BJ (cell line): ENCODE measurements at places on chromosomes 2 and 18.

- DNase-seq, result no peak
Observed at GRCh38 chr2:76391678-76392077, 681.0 kb upstream of the GCFC2 start.

DNA sequence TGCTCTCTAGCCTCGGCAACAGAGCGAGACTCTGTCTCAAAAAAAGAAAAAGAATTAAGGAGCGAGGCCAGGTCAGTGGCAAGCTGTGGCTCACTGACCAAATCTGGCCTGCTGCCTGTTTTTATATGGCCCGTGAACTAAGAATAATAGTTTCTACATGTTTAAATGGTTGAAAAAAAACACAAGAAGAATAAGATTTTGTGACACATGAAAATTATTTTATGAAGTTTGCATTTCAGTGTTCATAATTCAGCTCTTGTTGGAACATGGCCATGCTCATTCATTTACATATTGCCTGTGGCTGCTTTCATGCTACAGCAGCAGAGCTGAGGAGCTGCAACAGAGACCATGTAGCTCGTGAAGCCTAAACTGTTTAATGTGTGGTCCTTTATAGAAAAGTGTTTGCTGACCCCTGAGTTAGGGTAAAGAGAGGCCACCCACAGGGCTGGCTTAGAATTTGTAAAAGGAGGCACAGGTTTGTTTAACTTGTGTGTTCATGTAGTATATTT, 59.5 kb downstream of the MFSD6 start:
- DNase-seq, result no peak

GRCh38 chr18:9941103-9941502, 27.3 kb downstream of the VAPA start:
- DNase-seq, result no peak

DNA sequence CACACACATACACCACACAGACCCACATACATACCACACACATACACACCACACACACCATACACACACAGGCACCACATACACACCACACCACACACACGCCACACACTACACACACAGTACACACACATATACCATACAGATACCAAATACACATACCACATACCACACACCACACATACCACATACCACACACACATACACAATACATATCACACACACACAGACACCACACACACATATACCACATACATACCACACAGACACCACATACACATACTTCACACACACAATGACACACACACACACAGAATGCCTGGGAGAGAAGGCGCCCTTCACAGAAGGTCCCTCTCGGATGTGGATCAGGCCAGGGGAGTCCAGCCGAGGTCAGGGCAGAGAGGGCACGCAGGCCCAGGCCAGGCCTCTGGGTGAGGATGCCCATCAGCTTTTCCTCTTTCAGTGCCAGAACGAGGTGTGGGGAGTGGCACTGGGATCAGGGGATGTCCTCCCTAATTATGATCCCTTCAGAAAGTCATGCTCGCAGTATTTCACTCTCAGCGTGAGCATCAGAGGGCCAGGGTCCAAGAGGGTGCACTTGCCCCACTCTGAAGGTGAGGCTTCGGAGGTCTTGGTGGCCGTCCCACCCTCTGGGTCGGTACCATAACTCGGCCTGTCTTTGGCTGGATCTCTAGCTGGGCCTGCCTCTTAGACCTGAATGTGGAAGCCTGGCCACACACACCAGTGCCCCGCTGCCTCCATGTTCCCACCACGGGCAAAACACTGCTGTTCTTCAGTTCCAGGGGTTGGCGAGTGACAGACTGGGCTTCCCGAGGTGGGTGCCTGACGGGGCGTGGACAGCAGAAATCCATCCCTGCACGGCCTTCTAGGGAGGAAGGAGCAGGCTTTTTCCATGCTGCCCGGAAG, 70.6 kb upstream of the ODC1 start:
- DNase-seq, result no peak

- no peak for DNase-seq
Observed at GRCh38 chr2:191650896-191651773, 26.8 kb upstream of the NABP1 start.

DNA sequence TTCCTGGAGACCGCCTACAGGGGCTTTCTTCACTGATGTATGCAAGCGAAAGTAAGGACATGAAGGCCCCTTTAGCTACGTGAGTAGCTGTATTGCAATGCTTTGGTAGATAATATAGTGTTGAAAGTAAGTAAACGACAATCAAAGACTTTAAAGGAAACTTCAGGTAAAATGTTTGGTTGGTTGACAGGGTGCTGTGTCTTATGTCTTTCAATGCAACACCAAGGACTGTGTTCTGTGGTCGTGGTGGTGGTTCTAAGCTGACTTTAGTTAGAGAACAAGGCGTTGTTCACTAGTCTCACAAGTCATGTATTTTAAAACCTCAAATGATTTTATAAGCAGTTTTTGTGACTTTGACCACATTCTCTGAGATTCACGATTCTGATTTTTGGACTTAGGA, 58.0 kb upstream of the CABYR start:
- DNase-seq, result no peak

DNA sequence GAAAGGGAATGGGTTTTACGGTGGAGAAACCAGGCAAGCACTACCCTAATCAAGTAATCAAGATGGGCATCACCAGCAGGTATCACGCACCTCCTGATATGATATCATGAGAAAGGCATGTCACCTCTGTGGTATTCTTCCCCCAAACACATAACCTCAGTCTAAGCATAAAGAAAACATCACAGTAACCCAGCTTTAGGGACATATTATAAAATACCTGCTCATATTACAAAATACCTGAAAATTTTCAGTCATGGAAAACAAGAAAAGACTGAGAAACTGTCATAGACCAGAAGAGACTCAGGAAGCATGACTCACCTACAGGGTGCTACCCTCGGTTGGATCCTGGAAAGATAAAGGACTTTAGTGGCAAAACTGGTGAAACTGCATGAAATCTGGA, 30.5 kb downstream of the GCKR start:
- no peak for DNase-seq
